ENCODE measurements at places on chromosomes 11 and 22. TPM values are rescaled to one million over a fixed set of nuclear protein-coding genes. Genes with fewer than 3 reads are reported as not detected.

GRCh38 chr11:65468874-65469333, 29.9 kb upstream of the MALAT1 start:
- DNase-seq, result no peak

Gene PARVA
- total RNA-seq, result 164 TPM

Gene OR10A2
- total RNA-seq, result not detected

DNA sequence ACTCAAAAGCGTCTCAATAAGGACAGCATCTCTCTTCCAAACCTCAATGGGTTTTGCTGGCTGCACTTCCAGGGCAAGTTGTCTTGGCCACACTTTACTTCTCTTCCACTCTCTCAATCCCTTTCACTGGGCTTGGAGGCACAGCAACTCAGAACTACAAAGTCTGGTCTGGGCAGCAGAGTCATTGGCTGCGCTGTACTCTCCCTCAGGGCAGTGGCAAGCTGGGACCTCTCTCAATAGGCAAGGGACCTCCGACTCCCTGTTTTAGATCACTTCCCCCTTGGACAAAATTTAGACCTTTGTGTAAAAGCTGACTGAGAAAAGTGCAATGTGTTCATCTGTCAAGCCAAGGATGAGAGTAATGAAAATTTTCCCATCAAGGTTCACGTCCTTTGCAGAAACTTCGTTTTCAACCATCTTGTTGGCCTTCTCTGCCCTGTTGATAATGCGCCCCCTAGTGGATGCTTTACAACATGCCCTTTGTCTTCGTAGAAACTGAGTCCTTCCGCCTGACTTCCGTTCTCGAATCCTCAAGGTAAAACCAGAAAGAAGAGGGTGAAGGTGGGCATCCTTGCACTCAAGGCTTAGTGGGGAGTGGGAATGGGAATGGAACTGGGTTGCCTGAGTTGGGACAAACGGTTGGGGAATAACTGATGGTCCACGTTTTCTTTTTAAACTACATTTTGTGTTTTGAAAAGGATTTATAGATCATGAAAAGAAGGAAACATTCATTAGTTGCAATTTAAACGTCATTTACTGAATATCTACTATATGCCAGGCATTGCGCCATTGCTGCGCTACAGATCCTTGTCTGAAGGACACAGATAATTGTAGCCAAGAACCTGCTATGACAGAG, 99.1 kb downstream of the CD44 start:
- DNase-seq, result no peak

GRCh38 chr11:6646918-6647679, 8.5 kb downstream of the DCHS1 start:
- no peak for DNase-seq

GRCh38 chr11:131875611-131876010, 505.2 kb downstream of the NTM start:
- DNase-seq, result no peak

GRCh38 chr11:28739489-28740280, 631.5 kb downstream of the METTL15 start:
- DNase-seq, result no peak

DNA sequence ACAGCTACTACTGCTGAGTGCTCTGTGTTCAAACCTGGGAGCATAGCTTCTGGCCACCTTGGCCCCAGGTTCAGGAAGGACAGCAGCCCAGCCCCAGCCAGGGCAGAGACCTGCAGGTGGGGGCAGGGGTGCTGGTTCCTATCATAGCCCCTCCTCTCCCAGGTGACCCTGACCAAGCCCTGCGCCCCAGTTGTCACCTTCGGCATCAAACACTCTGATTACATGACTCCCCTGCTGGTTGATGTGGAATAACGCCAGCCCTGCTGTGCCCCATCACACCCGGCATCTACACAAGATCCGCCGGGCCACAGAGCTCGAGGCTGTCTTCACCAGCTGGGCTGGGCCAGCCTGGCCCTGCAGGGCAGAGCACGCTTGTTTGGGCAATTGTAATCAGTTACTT, 6.9 kb downstream of the SCGB1C1 start:
- DNase-seq, result no peak
